ENCODE measurements at places on chromosomes 5 and 9.

- peak; percentile 65 for DNase-seq
These were observed 4.6 kb downstream of the EPB41L4B start for GRCh38 chr9:109316207-109316640.

DNA sequence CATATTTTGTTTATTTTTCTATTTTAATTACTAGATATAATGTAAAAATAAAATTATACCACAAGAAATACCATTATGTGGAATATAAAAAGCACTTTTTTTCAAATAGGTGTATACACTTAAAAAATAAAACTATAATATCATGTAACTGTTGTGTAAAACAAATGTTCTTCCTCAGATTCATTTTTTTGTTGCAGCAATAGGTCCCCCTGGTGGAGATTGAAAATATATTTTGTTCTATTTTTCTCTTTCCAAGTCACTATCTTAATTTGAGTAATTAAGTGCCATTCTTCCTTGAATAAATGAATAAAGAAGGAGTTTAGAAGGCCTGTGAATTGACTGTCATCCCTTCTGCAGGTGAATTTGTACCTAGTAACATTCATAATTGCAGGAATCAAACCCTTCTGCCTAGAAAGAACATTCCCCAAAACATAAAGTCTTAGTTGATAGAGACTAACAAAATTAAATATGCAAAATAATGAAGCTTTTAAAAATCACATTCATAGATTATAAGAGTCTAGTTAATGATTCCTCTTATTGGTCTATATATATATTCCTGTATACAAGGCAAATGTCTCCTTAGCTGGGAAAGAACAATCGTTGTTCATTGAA, 23.4 kb downstream of the CETN3 start:
- peak; percentile 36 for DNase-seq

GRCh38 chr9:129888293-129889121, 53.2 kb downstream of the USP20 start:
- DNase-seq: no peak

- DNase-seq: peak; percentile 80
These were observed 74.2 kb downstream of the C9orf152 start for GRCh38 chr9:110133608-110134210.

DNA sequence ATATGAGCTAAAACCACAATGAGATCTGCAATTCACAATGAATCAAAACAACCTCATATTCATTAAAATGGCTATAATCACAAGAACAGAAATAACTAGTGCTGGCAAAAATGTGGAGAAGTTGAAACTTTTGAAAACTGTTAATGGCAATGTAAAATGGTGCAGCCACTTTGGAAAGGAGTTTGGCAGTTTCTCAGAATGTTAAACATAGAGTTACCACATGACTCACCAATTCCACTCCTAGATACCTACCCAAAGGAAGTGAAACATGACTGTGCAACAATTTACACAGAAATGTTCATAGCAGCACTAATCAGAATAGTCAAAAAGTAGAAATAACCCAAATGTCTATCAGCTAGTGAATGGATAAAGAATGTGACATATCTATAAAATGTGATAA, 862.2 kb downstream of the DTWD2 start:
- peak; percentile 6 for DNase-seq

- peak; percentile 76 for DNase-seq
These were observed at the start of gene PTGES for GRCh38 chr9:129752900-129753729. TSS of gene PTGES (minus strand) at chr9:129753042. CDS start at chr9:129753012, 30 bp downstream.

GRCh38 chr5:158838781-158839180, 260.9 kb downstream of the EBF1 start:
- no peak for DNase-seq

DNA sequence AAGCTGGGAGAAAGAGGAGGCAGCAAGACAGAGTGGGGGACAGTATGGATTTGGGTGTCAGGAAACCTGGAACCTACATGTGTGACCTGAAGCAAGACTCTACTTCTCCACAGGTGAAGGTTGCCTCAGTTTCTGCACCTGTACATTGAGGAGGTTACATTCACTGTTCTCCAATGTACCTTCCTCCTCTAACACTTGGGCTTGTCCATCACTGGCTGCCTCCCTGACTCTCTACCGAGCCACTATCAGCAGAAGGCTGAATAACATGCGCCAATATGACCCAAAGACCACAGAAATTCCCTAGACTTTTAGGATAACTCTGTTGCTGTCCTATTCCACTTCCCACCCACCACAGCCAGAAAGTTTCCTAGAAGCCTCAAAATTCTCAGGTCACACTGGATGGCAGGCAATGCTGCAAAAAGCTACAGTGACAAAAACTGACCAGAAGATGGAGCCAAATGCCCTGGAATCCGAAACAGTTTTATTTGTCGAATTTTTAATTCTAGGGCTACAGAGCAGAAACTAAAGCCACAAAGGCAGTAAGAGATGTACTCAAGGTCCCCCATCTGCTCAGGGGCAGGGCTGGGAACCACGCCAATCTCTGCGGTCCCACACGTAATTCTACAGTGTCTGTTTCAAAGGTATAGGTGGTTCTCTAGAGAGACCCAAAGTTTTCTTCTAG, 64.4 kb downstream of the FAM114A2 start:
- peak; percentile 71 for DNase-seq

- no peak for DNase-seq
These were observed 57.0 kb upstream of the RANBP6 start for GRCh38 chr9:6072453-6072852.

DNA sequence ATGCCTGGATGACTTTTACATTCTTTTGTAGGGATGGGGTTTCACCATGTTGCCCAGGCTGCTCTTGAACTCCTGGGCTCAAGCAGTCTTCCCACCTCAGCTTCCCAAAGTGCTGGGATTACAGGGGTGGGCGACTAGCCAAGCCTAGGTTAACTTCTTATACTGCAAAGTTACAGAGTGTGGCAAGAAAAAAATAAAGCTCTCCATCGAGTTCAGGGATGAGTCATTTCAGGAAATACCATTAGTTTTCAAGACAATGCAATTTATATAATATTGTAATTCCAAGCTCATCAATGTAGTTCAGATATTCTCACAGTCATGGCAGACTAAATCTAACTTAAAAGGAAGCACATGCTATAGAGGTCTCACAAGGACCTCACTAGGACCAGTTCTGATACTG, 11.5 kb upstream of the ABO start:
- peak; percentile 16 for DNase-seq

GRCh38 chr9:5326893-5327548, 12.7 kb downstream of the RLN1 start:
- no peak for DNase-seq

DNA sequence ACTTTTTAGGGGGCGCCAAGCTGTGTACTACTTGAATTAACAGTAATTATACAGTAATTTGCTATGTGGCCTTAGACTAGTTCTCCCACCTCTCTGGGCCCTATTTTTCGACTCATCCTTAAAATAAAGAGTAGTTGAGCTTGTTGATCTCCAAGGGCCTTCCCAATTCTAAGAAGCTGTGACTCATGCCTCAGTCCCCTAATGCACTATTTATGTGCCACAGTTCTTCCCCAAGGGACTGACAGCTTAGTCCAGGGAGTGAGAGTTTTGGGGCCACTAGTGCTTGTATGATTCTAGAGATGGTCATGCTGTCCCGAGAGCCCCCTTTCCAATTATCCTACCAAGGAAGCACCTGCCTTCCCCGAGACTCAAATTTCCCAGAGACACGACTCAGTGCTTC, 149.7 kb downstream of the PAPPA start:
- DNase-seq: no peak

DNA sequence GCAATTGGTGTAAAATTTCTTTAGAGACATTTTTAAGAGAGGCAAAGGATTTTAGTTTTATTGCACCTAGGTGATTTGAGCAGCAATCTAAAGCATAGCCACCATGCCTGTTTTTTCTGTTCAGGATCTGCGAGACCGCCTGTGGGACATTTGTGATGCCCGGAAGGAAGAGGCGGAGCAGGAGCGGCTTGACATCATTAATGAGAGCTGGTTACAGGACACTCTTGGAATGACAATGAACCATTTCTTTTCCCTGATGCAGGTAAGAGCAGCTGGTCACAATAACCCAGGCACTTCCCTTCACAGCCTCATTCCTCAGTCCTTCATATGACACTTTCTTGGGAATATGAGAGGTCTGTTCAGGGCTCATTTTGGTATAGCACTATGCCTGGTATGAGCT, 103.2 kb upstream of the IL7R start:
- no peak for DNase-seq

- DNase-seq: no peak
These were observed 75.5 kb upstream of the OTULINL start for GRCh38 chr5:14506140-14506538.
